ENCODE measurements at places on chromosomes 4 and X.

DNA sequence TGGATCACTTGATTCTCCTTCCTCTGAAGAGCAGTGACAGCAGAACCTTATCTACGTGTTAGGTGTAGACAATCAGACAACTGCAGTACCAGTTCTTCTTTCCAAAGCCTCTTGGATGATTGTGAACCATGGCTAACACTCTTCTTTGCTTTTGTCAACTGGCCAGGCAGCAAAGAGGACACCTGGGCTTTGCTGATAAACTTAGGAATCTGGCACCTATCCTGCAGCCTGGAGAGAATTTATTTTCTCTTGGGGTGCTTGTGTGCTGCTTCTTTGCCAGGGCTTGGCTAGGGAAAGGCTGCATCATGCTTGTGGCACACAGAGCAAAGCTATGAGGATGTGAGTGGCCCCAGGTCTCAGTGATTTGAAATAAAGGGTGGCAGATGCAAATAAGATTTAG, 77.4 kb downstream of the ANAPC4 start:
- no peak for DNase-seq

DNA sequence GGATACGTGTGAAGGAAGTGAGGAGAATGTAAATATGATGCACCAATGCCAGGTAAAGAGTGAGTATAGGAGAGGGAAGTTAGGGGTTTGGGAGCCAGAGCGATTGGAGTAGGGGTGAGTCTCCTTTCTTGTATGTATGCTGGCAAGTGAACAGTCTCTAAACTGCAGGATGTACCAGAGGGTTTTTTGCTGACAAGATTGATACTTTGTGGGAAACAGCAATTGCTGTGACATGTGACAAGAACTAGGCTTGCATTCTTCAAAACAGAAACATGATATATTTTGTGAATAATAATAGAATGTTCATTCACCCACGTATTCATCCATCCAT, 706 bp downstream of the CHIC1 start:
- no peak for DNase-seq

DNA sequence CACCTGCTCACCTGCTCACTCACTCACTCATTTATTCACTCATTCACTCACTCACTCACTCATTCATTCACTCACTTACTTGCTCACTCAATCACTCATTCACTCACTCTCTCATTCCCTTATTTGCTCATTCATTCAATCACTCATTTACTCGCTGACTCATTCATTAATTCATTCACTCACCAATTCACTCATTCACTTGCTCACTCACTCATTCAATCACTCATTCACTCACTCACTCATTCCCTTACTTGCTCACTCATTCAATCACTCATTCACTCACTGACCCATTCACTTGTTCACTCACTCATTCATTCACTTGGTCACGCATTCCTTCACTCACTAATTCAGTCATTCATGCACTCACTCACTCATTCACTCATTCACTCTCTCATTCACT, 88.7 kb upstream of the AFAP1 start:
- DNase-seq: no peak

- DNase-seq: no peak
These were observed 259.8 kb upstream of the CLNK start for GRCh38 chr4:10944321-10944720.

- no peak for DNase-seq
These were observed 126.7 kb upstream of the AGA start for GRCh38 chr4:177568931-177569330.

GRCh38 chrX:5324546-5324945, 904.1 kb downstream of the NLGN4X start:
- no peak for DNase-seq

DNA sequence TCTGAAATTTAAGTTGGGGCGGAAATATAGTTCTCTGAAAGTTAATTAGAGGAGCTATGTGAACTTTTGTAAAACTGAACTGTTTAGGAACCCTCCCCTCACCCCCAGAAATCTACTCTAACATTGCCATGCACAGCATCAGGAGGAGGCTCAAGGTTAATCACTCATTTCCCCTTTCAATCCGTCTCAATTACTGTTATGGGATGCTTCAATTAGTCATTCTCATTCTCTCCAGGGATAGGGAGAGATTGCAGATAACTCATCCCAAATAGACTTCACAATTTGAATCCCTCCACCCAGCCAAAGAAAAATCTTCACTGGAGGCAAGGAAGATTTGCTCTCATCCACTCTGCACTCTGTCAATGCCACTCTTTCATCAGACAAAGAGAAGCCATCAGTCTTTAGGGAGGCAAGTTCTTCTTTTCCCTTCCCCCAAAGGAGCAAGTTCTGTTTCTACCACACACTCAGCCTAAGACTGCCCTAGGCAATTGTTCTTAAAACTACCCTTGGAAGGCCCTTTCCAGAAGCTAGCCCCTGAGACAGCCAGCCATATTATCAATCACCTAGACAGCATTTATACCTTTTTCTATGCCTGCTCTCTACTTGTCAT, 140.4 kb downstream of the SLC10A7 start:
- DNase-seq: no peak

- no peak for DNase-seq
These were observed 247.9 kb downstream of the CCSER1 start for GRCh38 chr4:90375081-90375480.

DNA sequence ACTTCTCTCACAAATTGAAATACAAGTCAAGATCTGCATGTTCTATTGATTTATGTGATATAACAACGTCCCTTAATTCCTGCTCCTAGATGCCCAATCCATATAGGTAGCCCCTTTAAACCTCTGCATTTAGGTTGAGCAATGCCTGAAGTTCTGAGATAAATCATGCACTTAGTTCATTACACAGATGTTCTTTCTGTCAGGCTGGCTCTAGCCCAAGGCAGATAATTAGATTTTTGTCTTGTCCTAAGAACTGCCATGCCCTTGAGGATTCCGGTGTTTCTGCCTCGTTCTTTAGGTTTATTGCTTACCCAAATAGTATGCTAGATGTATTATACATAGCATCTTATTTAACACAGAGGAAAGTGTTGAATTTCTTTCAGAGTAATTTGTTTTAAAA, 143.1 kb downstream of the TRAM1L1 start:
- no peak for DNase-seq

DNA sequence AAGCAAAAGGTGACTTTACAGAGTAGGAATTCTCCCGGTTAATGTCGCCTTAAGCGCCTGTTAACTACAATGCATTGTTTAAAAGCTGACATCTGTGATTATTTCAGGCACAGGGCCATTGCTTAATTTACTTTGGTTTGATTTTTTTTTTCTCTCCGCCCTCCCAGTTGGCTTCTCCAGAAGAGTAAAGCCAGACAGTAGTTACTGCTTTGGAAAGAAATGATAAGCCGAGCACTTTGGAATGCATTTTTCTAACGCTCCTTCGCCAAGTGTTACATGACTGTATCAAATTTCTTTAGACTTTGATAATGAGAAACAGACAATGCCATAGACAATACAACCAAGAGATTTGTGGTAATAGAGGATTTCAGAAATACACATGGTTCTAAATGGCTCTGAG, 383.0 kb upstream of the TENM3 start:
- DNase-seq: no peak

- no peak for DNase-seq
These were observed 31.1 kb downstream of the CCKAR start for GRCh38 chr4:26459054-26459755.

DNA sequence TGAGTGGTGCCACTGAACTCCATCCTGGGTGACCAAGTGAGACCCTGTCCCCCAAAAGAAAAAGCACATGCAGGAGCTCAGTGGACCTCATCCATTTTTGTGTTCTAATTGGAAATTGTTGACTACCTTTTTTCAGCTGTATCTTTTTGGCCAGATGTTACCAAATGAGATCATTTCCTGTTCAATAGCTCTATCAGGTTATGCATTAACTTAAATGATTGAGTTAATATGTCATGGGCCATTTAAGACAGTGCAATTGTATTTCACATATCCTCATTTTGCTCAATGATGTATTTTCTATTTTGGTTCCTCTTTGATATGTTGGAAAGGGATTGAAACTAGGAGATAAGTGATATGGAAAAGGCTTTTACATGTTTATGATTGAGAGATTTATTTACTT, 26.2 kb upstream of the RHOH start:
- DNase-seq: no peak
